Stimulated activated CD8-positive, alpha-beta memory T cell treated with anti-CD3 and anti-CD28 coated beads, Interleukin-7, amount 100 ng/mL, for 24 hours (primary cell): ENCODE measurements at places on chromosomes 13 and 19.

DNA sequence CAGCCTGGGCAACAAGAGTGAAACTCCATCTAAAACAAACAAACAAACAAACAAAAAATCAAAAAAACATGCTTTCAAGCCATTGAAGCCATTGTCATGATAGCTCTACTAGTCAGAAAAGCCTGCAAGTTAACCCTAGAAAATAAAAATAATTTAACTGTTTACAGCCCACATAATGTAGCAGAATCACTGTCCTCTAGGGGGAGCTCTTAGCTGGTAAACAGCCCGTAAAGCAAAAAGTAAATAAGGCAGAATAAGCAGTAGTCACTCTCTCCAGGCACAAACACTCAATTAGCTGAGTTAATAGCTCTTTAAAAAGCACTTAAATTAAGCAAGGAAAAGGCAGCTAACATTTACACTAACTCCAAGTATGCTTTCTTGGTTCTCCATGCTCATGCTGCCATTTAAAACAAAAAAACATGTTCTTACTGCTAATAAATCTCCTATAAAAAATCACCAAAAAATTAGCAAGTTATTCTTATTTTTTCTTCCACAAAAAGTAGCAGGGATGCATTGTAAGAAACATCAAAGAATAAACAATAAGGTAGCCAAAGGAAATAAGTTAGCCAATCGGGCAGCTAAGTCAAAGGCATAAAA, 11.3 kb downstream of the LILRB4 start:
- no peak for DNase-seq

DNA sequence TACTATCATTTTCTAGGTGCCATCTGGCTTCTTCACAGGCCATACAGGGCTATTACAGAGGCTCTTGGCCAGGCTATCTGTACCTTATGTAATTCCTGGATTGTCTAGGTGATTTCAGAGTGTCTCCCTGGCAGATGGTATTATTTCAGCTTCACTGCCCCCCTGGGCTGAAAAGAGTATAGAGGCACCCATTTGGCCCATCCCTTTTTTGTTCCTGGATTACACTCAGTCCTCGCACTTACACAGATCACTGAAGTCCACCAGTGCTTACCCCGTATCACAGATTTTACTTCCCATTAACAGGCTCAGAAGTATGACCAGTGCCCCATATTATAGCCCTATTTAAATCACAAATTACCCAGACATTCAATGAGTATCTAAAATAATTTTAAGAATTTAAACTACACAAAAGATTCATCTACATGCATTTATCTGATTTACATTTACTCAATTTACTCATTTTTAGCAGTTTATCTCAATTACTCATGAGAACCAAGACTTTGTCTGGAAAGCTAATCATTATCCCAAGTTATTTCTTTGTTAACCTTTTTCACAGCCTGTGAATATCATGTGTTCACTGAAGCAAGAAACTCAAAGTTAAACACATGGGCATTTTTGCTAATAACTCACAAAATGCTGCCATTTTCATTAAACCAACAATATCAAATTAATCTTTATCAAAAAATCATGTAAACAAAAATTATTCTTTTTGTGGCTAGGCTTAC, 121.0 kb downstream of the PCDH20 start:
- no peak for DNase-seq

- DNase-seq: no peak
Observed at GRCh38 chr13:73035660-73036059, 23.1 kb upstream of the KLF5 start.

- DNase-seq: no peak
Observed at GRCh38 chr19:53308339-53308811, 25.2 kb upstream of the ZNF845 start.

DNA sequence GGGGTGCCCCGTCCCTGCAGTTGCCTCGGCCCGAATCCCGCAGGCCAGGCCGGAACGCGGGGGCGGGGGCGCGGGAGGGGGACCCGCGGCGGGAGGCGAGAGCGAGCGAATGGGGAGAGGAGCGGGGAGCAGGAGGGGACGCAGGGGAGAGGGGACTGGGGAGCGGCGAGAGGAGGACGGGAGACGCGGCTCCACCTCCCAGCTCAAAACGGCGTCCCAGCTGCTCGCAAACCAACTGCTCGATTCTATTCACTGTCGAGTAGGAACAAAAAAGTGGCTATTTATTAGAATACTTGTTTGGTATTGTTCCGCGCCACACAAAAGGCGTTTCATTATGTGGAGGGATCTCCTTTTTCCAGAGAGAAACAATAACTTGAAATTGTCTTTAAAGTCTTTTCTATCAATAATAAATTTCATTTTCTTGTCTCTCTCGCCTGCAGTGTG, 10.6 kb upstream of the SOX1 start:
- no peak for DNase-seq

DNA sequence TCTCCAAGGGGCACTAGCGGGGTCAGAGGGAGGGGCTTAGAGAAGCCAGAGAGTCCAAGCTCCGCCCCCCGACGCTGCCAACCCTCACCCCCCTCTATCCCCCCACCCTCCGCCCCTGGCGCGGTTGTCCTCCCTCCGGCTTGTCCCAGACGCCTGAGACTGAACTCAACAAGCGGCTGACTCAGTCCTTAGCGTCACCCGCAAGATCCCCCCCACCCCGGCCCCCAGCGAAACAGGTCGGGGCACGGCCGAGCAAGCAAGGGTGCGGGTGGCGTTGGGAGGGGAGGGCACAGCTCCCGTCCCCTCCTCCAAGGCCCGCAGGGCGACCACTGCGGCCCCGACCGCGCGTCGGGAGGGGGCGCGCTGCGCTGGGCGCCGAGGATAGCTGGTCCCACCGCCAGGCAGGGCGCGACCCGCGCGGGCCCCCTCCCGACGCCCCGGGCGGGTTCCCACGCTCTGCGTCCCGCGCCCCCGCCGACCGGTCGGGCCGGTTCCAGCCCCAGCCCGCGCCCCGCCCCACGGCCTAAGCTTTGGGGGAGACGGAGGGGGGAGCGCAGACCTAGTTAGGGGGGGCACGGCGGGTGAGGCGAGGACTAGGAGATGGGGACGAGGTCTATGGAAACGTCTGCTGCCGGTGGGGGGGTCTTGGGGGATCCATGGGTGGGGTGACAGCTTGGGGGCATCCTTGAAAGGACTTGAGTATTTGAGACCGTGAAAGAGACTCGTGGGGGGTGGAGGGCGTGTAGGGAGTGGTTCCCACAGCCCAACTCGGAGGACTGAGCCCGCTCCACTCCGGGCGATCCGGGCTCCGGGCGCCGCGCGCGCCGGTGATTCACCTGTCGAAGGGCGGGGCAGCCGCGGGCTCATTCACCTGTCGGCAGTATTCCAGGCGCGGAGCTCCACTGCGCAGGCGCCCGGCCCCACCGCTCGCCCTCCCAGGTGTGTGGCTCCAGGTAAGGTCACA, 5.1 kb downstream of the NOTCH3 start:
- no peak for DNase-seq

GRCh38 chr19:12034198-12034597, 1.3 kb downstream of the ZNF433 start:
- no peak for DNase-seq

GRCh38 chr19:34644991-34645461, 31.9 kb downstream of the SCGB2B2 start:
- no peak for DNase-seq

- DNase-seq: peak; percentile 20
Observed at GRCh38 chr19:42606660-42607351, 12.1 kb upstream of the CEACAM8 start.

GRCh38 chr19:47047763-47048405, 540 bp downstream of the TMEM160 start:
- DNase-seq: peak; percentile 61

DNA sequence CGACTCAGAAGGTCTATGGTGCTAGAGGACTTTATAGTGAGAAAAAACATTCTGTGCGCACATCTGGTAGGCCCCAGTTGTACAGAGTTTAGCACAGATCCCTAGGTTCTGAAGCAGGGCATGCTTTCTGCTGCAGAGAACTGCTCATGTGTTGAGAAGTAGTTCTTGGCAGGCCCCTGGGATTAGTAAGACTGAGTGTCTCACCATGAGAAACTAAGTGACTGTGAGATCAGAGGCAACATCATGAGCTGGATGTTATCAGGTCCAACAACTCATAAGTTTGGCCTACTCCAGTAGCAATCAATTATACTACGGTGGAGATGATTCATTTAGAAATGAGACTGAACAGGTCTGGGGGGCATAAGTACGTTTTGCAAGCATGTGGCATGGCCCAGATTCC, 507.4 kb upstream of the KLF12 start:
- DNase-seq: no peak

DNA sequence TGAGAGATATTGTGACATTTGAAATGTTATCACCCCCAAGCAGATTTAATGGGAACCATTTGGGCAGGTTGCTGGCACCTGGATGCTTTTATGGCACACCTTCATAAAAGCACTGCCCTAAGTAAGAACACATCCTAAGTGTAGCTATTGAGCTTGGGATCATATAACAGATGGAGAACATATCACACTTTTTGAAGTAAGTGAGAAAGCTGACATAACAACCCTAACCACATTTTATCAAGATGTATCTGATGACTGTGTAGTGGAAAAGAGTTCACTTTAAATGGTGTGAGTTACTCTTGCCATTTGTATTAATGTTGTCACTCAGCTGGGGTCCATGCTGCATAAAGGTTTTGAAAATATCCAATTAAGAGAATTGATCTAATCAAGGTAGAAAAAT, 287.9 kb downstream of the DCLK1 start:
- no peak for DNase-seq

DNA sequence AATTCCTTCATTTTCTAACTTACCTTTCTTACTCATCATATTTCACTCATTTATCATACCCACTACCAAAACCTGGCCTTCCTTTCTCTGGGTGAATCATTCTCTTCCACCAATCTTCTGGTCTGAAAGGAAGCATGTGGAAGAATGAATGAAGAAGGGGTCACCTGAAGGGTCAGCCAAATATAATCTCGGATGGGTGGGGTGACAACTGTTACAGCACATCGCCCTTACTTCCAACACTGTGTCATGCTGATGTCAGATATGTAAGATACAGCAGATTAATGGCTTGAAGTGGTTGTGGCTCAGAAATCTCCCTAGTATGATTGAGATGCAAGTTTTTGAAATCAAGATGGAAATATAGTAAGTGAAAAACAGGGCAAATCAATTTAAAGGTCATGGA, 401.7 kb upstream of the HTR2A start:
- no peak for DNase-seq

GRCh38 chr13:71417205-71417604, 449.8 kb downstream of the DACH1 start:
- no peak for DNase-seq

GRCh38 chr19:58558066-58558622, at the start of gene UBE2M:
UBE2M (minus strand) TSS chr19:58558611; CDS start chr19:58558381, 230 bp downstream.
- no peak for DNase-seq
